ENCODE measurements at places on chromosomes 11 and 22.

DNA sequence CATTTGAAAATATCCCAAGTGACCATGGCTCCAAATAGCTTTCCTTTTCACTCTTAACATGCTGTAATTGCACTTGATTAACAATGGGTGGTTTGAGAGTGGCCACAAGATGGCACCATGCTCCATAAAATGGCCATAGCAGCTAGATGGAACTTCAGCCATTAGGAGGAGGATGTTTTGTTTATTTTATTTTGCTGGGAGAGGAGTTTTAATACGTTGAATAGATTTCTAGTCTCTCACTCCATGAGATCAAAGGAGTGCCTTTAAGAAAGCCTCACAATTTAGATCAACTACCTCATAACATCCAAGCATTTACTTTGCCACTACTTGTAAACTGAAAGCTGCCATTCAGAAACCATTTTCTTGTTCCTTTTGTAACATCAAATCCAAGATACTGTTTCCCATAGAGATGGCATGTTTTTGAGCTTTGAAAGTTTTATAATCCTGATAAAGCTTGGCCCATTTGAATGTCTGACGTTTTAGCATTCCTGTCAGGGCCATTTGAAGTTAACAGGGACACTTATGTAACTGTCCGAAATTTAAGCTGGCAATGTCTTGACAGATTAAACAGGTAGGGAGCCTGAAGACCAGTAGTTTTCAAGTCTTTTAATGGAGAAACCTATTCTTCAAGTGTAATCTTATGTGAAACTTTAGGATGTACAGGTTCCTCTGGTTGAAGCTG is 4.7 kb downstream of the FEN1 start:
- DNase-seq, result peak; percentile 85

- peak; percentile 99 for DNase-seq
These were observed at the start of the genes RPL27A and TRIM66 for GRCh38 chr11:8682303-8683114. TSS of gene RPL27A (plus strand) at chr11:8682792. CDS start at chr11:8682814, 22 bp downstream. TSS of gene TRIM66 (minus strand) at chr11:8682665. CDS start at chr11:8672274, 10,391 bp downstream.

DNA sequence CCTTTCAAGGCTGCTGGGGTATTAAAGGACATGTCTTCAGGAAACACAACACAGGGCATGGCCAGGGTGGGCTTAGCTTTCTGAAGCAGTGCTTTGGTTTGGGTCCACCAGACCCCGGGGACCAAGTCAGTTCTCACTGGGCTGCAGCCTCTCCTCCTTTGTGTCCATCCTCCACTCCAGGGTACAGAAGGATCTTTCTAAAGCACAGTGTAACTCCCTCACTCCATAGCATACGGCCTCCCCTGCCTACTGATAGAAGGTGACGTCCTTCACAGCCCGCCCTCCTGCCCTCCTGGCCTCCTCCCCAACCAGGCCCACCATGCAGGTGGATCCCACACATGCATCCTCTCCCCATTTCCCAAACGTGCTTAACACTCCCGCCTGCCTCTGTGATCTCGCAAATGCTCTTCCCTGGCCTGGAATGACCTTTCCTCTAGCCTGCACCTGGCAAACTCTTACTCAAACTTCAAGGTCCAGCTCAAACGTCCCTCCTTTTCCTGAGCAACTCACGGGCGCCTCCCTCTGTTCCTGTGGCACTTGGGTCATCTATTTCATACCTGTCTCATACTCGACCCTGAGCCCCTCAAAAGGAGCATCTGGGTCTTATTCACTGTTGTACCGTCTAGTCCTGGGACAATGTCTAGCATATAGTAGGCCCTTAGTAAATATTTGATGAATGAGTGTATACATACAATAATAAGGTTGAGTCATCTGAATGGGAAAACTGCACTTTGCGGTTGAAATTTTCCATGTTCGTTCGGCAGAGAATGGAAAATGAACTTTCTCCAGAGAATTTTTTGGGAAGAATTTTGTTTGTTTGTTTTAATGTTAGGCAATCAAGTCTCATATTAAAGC is 187.7 kb downstream of the EFCAB6 start:
- DNase-seq, result no peak

DNA sequence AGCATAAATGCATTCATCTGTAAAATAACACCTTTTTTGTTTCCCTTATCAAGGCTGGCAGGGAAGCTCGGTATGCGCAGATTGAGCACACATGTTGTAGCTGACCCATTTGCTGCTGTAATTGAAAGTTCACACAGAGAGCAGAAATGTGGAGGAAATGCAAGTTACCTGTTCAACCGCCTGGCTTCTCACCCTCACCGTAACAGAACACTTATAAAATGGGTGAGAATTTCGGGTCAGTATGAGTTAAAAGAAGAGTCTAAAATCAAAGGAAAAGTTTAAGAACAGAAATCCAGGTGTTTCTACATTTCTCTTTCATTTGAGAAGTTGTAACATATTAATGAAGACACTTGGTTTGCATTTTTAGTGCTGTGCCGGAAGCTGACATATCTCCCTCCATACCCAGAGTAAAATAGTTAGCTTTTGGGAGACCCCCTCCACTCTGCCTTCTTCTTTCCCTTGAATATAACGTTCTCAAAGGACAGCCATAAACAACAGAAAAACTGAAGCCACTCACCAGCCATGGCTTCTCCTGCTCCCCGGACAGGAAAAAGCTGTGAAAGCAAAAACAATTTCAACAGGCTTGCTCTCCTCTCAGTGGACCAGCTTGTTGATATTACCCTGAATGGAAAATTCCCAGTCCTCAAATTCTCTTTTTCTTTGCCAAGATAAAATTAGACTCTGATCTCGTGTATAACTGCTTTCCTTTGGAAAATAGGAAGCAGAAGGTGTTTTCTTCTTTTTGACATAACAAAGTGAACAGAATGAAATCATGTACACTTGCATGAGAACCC is at the start of gene CASP12:
Gene CASP12 (minus strand): TSS at position 570 of the 794 bp plus-strand sequence.
- no peak for DNase-seq

GRCh38 chr11:46856605-46857343 is 10.7 kb upstream of the CKAP5 start:
- no peak for DNase-seq

- no peak for DNase-seq
These were observed 218.8 kb downstream of the HIPK3 start for GRCh38 chr11:33475993-33476392.

- no peak for DNase-seq
These were observed 137.7 kb downstream of the FEZ1 start for GRCh38 chr11:125358254-125358840.

DNA sequence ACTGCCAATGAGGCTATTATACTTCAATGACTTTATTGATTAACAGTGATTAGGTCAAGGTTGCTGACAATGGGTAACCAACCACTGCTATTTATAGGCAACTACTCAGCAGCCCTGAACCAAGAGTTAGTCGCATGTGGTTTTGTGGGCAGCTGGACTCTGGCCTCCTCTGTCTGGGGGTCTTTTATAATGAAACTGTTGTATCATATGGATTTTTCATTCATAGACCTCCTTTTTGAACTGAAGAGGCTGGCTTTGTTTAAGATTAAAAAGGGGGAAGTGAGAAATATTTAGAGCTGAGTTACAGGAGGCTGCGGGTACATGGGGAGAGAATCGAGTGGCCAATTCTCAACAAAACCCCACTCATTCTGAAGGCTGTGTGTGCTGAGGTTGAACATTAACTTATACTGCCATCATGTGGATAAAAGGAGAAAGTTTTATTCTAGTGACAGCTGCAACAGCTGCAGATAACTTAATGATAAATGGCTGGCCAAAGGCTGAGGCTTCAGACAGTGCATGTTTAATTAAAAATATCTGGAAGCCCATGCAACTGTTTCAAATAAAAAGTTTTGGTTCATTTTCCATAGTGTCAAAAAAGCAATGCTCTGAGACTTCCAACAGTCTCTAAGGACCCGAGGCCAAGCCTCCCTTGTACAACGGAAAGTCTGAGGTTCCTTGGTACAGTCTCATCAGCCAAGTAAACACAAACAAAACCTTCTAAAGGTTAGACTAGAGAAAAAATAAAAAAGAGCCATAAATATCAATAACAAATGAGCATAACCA is 682.6 kb downstream of the KCNA4 start:
- DNase-seq, result peak; percentile 64

GRCh38 chr11:35747668-35748067 is 85.1 kb downstream of the TRIM44 start:
- DNase-seq, result peak; percentile 13

DNA sequence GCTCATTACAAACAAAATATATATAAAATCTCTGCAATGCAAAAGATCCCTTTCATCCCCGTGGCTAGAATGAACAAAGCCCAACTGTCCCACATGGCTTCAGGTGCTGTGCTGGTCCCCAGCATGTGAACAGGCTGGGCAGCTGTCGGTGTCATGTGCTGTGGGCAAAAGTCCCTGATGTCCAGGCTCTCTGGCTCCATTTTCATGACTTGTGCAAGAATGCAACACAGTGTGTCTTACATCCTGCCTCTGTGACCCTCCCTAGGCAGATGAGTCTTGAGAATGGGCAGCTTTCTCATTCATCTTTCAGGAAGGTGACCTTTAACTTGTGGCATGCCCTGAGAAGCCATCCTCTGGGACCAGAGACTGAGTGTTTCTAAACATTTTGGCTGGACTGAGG is 14.5 kb downstream of the GUCD1 start:
- no peak for DNase-seq

GRCh38 chr11:71333473-71333872 is 81.1 kb upstream of the SHANK2 start:
- no peak for DNase-seq

GRCh38 chr22:17109113-17109865 is 11.9 kb downstream of the TMEM121B start:
- DNase-seq, result no peak

DNA sequence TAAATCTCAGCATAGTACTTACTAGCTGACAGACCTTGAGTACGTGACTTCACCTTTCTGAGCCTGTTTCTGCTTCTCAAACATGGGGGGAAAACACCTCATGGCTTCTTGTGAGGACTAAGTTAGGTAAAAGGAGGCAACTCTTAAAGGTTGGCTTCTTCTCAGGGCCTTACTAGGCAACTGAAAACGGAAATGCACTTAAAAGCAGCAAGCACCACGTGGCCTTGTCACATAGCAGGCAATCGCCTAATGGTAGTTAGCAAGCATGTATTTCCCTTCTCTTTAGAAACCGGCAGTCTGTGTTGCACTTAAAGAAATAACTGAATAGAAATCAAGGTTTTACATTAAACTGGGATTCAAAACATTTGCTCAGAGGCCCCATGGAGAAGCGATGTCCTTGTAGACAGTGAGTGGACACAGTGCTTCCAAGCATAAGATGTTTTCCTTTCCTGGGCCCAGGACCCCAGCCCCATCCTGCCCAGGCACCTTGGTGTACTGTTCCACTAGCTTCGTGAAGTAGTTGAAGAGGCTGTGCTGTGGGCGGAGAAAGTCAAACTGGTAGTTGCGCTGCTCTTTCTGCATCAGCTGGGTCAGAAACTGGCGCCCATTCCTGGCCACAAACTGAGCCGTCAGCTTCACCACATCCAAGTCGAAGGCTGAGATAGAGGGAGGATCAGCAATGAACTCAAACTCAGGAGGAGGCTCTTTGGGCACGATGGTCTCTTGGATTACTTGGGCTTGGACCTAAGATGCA is 12.1 kb downstream of the SF3A1 start:
- DNase-seq, result no peak

DNA sequence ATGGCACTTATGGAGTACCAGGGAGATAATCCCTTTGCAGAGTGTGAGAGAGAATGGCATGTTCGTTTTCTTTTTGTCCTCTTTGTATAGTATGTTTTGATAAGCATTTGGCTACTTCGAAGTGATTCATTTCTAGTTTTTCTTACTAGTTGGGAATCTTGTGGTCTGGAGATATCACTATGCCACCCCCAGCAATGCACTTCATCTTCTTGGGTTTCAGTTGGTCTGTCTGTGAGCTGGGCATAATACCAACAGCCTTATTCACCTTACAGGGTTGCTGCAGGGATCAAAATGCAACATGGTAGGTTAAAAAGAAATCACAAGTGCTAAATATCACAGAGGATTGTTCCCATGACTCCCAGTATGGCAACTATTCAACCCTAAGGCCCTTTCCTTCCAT is 387.8 kb upstream of the CADM1 start:
- no peak for DNase-seq

DNA sequence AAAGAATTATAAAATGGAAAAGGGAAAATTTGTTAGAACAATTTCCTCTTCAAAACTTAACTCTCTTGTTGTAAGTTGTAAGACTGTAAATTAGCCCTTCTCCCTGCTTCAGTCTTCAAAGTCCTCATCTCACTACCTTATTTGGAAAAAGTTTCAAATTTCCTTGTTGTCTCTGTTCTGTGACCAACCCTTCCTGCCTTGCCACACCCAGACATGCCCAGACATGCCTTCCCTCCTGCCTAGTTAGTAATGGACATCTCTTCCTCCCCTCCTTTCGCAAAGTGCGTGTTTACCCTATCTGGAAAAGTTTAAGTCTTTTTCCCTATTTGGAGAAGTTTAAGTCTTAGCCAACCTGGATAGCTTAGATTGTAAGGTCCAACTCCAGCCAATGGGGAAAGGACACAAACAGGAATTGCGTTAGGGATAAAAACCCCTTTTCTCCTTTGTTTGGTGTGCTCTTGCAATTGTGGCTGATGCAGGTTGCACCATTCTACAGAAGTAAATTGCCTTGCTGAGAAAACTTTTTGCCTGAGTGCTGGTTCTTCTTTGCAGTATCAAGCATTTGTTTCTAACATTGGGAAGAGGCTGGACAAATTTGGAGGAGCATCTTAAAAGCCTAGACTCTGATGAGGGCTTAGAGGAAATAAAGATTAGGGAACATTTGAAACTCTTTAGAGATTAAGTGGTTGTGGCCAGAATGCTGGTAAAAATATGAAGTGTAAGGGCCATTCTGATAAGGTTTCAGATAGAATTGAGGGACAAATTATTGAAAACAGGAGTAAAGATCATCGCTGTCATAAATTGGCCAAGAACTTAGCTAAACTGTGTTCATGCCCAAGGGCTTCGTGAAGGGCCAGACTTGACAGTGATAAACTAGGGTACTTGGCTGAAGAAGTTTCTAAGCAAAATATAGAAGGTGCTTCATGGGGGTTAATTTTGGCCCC is 15.4 kb downstream of the OR52K2 start:
- DNase-seq, result peak; percentile 17

- no peak for DNase-seq
These were observed 308.8 kb downstream of the TBC1D22A start for GRCh38 chr22:47071078-47071806.

GRCh38 chr11:29328961-29329441 is 687.8 kb downstream of the KCNA4 start:
- DNase-seq, result peak; percentile 28

DNA sequence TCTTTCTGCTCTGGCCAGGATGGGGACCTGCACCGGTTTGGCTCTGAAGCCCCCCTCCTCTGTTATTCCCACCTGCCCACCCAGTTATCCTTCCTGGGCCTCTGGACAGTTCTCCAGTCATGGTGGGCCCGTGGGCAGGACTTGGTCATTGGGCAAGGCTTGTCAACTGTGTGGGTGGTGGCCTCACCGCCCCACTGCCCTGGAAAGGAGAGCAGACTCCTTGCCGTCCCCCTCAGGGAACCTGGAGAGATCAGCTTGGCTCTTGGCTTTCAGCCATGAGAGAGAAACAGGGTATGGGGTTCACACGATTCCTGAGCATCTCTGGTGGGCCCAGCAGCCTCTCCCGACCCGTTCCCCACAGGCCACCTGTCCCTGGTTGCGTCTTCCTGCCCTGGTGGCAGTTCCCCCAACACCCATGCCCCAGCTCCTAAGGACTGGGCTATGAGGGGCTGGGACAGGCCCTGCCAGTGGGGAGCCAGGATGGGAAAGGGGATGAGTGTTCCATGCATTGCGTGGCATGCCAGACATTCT is 92.3 kb downstream of the MORC2 start:
- no peak for DNase-seq

GRCh38 chr11:57456960-57457642 is 3.2 kb upstream of the RTN4RL2 start:
- DNase-seq, result peak; percentile 95

Data from GM23338 (cell line).